NCI-H2107 (cell line): ENCODE measurements at places on chromosomes 11 and 22.
A peak's percentile ranks its signal among the peaks of the same experiment; 100 is the strongest.

DNA sequence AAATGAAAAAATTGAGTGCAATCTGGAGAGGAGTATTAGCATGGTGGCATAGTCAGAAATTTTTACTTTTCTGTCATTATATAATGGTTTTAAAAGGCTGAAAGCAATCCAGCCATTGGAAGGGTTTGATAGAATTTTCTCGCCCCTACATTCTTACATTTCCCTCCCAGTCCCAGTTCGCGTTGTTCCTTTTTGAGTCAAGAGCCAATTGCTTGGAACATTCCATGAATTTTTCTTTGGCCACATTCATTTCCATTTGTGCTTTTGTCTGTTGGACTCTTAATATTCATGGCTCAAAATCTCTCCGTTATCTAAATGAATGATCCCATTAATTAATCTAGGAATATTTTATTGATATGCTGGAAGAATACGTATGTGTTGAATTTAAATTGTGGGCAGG, 66.0 kb downstream of the GRK3 start:
- DNase-seq, result no peak

- DNase-seq, result no peak
Measured at GRCh38 chr11:74925281-74925680, 23.6 kb downstream of the XRRA1 start.

DNA sequence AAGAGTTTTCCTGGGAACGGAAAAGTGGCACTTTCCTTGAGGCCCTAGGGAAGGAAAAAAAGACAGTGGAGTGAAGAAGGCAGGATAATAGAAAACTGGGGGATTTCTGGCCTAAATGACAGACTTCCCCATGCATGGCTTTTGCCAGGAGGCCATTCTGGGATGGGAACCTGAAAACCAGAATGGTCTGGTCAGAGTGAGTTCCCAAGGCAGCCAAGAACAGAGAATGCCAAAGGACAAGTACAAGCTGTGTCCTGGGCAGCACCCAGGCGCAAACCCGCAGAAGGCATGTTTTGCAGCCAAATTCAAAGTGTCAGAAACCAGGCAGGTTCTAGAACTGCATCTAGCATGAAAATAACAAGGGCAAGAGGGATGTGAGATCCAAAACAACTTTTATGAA, 162.4 kb downstream of the SPON1 start:
- no peak for DNase-seq

- no peak for DNase-seq
Measured at GRCh38 chr11:88414385-88414861, 76.9 kb upstream of the CTSC start.

- DNase-seq, result no peak
Measured at GRCh38 chr11:26243426-26243825, 88.5 kb upstream of the ANO3 start.

- no peak for DNase-seq
Measured at GRCh38 chr11:118763041-118763440, 27.9 kb downstream of the DDX6 start.

DNA sequence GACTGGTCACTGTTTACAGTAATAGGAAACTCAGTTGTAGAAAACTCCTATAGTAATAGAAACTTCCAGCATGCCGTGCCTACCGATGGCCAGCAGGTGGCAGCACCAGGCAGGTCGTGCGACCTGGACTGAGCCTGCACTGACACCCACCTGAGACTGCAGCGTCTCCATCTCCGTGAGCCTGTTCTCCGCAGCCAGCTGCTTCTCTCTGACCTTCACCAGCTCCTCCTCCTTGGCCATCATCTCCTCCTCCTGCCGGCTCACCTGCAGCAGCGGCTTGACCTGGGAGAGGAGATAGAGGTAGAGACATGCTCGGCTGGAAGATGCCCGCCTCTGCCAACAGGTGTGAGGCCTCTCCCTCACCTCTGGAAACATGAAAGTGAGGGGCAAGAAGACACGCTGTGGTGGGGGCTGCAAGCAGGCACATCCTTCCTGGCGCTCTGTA, 48.5 kb downstream of the APOL1 start:
- DNase-seq, result peak; percentile 21

DNA sequence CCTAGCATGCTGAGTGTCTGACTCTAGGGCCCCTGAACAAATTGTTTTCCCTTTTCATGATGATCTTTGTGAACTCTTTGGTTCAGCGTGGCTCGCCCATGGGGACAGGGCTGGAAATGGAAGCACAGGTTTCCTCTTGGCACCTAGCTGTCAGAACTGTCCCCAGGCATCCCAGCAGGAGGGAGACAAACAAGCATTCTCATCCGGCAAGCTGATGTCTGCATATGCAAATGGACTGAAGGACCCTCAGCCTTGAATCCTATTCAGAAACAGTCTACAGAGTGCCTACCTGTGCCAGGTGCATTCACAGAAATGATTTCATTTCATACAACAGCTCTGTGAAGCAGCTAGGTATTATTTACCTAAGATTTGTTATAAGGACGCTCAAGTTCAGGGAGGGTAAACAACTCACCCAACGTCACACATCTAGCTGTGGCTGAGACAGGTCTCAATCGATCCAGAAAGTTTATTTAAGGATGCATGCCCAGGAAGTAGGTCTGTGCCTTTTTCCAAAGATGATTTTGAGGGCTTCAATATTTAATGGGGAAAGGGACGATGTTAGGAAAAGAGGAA, 176.4 kb downstream of the KIRREL3 start:
- DNase-seq, result peak; percentile 65

- DNase-seq, result no peak
Measured at GRCh38 chr11:96331699-96332116, 11.3 kb downstream of the MAML2 start.

- peak; percentile 72 for DNase-seq
Measured at GRCh38 chr11:33633251-33634003, 67.2 kb downstream of the C11orf91 start.

GRCh38 chr11:134515081-134515960, 103.3 kb upstream of the B3GAT1 start:
- no peak for DNase-seq

DNA sequence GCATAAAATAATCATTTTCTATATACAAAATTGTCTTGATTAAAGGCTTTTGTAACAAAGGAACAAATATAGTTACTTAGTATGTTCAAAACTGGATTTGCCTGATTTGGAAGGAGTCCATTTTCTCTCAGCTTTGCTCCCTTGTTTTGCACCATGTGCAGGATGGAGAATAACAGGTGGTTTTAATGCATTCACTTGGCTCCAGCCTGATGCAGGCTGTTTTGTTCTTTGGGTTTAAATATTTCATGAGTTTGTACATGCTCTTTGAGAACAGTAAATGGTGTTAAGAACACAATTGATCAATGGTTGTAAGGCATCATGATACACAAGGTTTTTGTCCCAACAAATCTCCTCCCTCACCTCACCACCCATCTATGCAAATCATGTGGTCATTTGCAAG, 886.9 kb upstream of the CCDC90B start:
- DNase-seq, result no peak

DNA sequence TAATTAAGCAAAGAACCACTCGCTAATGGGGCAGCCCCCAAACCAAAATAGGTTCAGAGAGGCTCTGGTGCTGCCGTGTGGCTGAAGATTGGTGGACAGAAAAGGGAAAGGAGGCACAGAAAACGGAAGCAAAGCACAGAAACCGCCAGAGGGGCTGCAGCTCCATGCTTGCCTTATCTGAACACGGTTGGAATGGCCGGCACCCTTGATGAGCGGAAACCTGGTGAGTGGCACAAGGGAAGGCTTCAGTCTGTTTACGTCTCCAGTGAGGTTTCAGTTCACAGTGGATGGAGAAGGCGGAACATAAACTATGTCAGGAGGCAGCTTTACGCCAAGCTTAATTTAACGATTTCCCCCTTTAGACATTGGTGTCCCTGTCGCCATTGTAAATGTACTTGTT, 5.2 kb upstream of the PRR33 start:
- no peak for DNase-seq

- DNase-seq, result no peak
Measured at GRCh38 chr11:33772300-33772699, 2.0 kb downstream of the FBXO3 start.

- no peak for DNase-seq
Measured at GRCh38 chr11:118618115-118618990, 10.9 kb downstream of the PHLDB1 start.

GRCh38 chr22:45823336-45823735, 151.7 kb downstream of the ATXN10 start:
- no peak for DNase-seq

GRCh38 chr11:83612891-83613766, 327.0 kb upstream of the CCDC90B start:
- no peak for DNase-seq

DNA sequence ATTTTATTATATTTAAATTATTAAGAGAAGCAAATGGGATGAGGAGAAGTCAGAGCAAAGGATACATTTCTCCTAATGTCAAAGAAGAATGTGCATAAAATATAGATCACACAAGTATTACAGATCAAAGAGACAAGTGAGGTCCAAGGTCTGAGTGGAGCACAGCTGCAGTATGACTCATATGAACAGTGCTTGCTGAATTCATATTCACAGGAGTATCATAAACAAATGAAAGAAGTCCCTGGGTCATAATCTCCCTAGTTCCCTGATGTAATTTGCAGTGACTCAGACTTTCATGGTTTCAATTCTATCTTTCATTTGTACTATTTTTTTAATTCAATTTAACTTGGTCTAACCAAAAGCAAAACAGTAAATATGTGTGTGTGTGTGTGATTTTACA, 499.0 kb upstream of the CCDC179 start:
- DNase-seq, result no peak

DNA sequence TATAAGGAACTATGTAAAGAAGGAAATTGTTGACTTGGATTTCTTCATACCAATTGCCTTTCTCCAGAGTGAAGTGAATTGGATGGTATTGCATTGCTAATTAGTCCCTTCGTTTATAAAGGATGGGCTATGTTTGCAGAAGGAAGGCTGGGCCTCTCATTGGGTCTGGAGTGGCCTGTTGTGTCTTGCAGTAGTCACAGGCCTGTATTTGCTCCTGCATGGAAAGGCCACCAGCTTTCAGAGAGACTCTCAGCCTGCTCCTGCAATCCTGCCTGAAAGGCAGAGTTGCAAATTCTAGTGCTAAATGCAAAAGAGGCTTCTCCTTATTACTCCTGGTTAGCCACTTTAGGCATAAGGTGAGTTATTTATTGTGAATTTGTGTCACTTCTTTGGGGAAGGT, 103.8 kb downstream of the EXT2 start:
- no peak for DNase-seq
